ENCODE measurements at places on chromosomes 11 and 22. TPM values are rescaled to one million over a fixed set of nuclear protein-coding genes. Genes with fewer than 3 reads are reported as not detected.

DNA sequence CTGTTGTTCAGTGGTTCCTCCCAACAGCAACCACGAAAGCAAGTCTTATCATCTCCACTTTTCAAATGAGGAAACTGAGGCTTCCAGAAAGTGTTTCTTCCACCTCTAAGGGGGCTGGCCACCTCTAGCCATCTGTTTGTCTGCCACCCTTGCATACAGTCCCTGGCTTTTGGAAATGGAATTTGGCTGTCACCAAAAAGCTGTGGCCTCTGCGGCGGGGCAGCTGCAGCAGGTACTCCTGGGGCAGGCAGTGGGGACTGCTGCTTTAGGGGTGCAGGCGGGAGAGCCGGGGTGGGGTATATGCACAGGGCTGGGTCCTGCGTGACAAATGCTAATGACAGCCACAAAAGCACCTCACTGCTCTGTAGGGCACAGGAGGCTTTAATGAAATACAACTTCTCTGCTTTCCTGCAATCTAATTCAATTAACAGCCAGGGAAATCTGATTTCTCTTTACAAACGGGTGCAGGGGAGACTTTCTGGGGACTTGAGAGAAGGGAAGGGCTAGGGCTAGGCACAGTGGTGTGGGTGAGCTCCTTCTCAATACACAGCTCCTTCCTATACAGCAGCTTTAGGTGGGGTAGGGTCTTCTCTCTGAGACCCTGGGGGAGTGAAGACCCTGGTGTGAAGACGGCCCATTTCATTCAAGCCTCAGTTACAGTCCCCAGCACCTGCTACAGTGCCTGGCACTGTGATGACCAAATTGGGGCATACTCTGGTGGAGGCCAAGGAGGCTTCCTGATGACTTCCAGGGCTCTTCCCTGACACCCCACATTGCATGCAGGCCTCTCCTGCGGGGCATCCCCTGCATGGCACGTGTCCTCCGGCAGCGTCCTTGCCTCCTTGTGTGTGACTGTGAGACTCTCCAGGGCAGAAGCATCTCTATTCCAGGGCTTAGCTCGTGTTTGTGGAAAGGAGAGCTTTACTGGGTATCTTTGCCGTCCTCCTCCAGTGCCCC is 161.6 kb downstream of the CEP164 start:
- DNase-seq = no peak

DNA sequence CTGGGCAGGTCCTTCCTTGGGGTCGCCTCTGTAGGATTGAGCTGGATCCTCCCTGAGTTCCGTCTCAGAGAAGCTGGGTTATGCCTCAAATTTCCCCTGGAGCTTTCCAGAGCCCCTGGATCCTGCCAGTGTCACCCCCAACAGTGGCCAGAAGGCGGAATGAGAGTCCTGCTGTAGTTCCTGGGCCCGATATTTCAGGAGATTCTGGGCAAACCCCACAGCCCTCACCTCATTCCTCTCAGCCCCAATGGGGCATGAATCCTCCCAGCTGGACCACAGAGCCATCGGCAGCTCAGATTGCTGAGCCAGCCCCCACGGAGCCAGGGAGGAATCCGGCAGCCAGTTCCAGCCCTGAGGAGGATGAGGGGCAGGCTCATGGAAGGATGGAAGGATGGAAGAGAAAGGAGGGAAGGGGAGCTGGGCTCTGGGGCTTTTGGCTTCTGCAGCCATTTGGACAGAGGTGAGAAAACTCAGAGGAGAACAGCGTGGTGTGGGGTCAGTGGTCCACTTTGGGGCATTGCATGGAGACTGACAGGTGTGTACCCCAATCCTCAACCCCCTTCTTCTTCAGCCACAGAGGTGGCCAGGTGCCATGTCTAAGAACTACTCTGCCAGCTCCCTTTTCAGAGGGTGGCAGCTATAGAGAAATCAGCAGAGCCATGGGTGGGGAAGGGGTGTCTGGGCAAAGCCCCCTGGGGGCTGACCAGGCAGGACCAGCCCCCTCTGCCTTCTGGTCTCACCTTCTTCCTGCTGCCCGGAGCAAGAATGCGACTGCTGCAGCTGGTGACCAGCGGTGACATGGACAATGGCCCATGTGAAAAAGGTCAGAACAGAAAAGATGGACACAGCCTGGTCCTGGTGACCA is 867.6 kb downstream of the TBC1D22A start:
- peak; percentile 38 for DNase-seq

DNA sequence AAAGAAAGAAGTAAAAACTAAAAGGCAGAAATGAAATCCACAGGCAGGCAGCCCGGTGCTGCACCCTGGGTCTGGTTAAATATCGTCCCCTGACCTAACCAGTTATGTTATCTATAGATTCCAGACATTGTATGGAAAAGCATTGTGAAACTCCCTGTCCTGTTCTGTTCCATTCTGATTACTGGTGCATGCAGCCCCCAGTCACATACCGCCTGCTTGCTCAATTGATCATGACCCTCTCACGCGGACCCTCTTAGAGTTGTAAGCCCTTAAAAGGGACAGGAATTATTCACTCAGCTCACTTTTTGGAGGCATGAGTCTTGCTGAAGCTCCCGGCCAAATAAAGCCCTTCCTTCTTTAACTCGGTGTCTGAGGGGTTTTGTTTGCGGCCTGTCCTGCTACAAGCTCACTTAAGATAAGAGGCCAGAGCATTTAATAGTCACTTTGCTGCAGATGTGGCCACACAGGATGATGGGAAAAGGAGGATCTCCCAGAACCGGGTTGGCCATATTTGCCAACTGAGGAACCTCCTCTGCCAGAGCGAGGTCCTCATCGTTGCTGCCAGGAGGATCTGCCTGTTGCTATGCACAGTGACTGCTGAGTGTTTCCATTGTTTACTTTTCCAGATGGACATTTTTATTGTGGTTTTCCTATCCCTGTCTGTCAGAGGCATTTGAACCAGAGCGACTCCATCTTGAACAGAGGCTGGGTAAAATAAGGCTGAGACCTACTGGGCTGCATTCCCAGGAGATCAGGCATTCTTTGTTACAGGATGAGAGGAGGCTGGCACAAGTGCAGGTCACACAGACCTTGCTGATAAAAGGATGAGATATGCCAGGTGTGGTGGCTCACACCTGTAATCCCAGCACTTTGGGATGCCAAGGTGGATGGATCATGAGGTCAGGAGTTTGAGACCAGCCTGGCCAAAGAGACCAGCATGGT is 10.2 kb downstream of the C11orf96 start:
- no peak for DNase-seq

DNA sequence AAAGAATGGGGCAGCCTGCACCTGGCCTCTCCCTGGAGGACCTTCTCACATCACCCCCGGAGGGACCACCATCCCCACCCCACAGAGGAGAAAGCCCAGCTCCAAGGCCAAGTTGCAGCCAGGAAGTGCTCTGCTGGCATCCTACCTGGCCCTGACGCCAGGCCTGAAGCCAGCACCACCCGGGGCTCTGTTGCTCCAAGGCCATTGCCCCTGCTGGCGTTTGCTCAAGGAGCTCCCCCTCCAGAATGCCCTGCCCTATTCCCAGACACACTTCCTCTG is 10.2 kb downstream of the RTN4R start:
- DNase-seq = no peak

- DNase-seq = peak; percentile 19
Measured at GRCh38 chr22:18050065-18050464, 25.7 kb upstream of the MICAL3 start.

- DNase-seq = no peak
Measured at GRCh38 chr11:127625402-127625801, 624.8 kb upstream of the KIRREL3 start.

- DNase-seq = no peak
Measured at GRCh38 chr11:31772412-31772811, 38.7 kb downstream of the PAX6 start.

DNA sequence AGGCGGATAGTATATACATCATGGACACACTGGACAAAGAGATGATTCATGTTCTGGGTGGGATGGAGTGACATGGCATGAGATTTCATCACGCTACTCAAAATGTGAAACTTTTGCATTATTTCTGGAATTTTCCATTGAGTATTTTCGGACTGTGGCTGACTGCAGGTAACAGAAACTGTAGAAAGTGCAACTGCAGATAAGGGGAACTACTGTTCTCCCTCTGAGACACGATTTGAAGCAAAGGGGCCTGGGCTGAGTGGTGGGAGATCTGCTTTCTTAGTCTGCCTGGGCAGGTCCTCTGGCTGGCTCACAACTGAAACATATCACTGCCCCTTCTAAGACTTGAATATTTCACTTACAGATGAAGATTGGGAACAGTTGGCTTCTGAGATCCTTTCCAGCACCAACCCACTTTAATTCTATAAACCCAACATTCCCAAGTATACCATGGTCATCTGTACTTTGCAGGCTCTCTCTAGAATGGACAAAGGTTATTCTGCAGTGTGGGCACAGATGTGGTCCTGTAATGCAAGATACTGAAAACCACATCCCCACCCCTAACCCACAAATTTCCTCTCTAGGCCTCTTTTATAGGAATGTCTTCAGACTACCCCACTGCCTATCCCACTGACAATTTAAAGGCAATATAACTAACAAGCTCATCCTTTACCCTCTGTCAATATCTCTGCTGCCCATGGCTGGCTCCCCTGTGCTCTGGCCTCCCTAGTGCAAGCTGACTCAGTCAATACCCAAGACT is 121.1 kb downstream of the KCNC1 start:
- DNase-seq = no peak

- DNase-seq = no peak
Measured at GRCh38 chr11:93686812-93687211, 25.3 kb downstream of the CEP295 start.

DNA sequence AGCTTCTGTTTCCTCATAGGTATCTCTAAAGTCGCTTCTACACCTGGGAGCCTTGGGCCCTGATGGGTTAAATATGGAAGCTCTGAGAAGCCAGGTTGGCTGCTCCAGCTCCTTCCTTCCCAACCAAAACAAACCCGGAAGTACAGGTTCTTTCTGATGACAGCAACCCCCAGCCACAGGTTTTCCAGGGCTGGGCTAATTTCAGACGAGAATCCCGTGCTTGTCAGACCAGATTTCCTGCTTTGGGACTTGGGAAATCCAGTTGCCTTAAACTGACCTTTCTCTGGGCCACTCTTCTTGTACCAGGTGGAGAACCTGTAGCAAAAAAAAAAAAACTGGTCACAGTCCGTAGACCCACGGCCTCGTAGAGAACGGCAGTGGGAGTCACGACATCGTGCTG is 51.9 kb downstream of the RBX1 start:
- DNase-seq = no peak

DNA sequence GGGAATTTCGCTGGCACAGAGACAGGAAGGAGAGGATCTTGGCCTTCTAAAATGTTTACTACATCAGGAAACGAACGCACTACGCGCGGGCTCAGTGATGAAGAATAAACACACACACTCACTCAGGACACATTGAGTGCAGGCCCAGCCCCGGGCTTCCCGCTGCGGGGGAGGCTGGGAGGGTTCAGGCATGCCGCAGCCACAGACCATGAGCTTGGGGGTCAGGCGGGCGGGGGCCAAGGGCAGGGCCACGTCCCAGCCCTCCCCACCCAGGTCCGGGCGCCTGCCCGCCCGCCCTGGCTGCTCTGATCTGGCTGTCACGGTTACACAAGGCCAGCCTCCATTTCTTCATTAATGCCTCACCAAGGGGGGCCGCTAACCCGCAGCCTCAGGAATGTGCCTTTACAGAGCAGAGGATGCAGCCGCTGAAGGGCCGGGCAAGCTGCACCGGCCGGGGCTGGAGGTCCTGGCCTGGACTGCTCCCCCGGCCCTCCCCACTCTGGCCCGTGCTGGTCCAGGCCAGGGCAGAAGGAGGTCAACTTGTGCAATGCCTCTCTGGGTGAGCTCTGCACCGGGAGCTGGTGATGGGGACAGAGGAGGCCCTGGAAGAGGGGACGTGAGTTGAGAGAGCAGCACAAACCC is 41.7 kb downstream of the IGF2 start:
- DNase-seq = peak; percentile 71

- DNase-seq = no peak
Measured at GRCh38 chr22:47053726-47054141, 291.3 kb downstream of the TBC1D22A start.

- DNase-seq = no peak
Measured at GRCh38 chr11:126123686-126124085, 61.0 kb upstream of the CDON start.

DNA sequence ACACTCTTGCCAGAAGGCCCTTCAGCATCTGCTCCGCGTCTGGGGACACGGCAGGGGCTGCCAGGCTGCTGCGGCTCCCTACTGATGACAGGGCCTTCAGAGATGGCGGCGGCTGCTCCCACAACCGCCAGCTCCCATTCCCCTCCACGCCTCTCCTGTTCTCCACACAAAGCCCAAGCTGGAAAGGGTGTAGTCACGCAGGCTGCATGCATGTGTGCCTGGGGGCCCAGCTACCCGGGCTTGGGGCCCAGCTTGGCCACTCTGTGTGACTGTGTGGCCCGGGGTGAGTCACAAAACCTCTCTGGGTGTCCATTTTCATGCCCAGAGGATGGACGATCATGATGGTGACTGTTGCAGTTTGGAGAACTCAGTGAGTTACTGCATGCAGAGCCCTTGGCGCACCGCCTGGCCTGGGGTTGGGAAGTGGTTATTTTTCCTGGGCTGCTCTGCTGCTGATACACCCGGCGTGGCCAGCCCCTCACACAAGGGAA is 31.7 kb upstream of the PARVB start:
- DNase-seq = peak; percentile 53

DNA sequence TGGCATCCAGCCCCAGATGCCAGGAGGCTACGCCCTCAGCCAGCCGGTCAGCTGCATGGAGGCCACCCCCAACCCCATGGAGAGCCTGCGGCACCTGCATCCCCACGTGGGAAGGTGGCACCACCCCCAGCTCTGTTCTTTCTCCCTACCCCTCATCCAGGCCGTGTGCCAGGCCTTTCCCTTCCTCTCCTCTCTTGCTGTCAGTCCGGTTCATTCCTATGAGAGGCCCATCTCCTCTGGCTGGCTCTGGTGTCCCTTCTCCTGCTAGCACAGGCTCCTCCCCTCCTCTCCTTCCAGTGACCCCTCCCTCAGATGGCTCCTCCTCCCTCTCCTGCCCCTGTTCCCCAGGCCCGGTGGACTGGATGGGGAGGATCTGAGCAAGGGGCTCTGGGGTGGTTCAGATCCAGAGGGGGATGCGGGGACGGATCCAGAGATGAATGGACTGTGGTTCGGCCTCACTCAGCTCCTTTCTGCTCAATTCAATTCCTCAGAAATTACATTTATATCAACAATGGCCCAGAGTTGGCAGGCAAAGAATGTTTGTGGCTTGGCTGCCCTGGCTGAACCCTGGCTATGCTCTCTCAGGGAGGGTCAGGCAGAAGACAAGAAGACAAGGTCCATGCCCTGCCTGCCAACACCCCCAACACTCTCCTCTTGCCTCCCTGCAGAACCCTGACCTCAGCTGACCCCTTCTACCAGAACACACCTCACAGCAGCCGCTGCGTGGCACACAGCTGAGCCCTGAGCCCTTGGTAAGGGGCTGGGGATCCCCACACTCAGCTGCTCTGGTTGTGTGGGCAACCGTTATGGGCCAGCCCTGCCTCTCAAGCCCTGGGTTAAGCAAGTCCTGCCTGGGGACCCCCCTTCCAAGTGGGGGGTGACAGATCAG is 18.5 kb upstream of the LRRC10B start:
- DNase-seq = no peak

Gene CBLIF
- total RNA-seq = not detected

Gene PLAAT5
- total RNA-seq = 3.6 TPM

Gene SMIM38
- not detected for total RNA-seq

Gene CHRNA10
- total RNA-seq = 1.2 TPM

Gene INS
- not detected for total RNA-seq

Gene MYRF
- 62.6 TPM for total RNA-seq

Gene OR11H1
- total RNA-seq = not detected
